G401 (cell line): ENCODE measurements at places on chromosomes 3 and 15.

- DNase-seq: no peak
These were observed 15.9 kb downstream of the PLA2G4F start for GRCh38 chr15:42140383-42141070.

GRCh38 chr15:95394186-95395067, 936.1 kb upstream of the NR2F2 start:
- no peak for DNase-seq

- no peak for DNase-seq
These were observed 13.1 kb upstream of the ANP32A start for GRCh38 chr15:68833700-68834331.

DNA sequence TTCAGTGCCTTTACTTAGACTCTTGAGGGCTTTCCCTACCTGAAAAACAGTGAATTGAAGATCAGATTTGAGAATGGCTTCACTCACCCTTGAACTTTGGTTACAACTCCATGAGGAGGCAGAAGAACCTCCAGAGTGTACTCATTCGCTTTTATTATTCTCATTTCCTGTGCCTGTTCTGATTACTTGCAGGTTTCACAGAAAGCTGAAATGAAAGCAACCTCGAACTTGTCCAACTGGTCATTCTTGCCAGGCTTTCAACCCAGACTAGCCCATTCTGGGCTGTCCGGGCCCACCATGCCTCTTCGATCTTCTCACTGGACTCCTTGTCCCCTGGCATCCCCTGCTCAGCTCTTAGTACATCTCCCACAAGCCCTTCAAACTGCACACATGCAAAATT, 20.2 kb upstream of the THUMPD3 start:
- no peak for DNase-seq

DNA sequence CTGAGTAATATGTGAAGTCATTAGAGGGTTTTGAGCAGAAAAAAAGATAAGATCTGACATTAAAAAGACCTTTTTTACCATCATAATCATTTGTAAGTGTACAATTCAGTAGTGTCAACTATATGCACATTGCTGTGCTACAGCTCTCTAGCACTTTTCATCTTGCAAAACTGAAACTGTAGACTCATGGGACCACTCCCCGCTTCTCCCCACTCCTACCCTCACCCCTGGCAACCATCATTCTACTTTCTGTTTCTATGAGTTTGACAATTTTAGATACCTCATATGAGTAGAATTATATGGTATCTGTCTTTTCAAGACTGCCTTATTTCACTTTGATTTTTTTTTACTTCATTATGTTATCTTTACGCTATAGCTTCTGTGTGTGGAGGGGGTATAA, 112.8 kb downstream of the NSUN3 start:
- DNase-seq: no peak

- no peak for DNase-seq
These were observed 1146.6 kb downstream of the OTOL1 start for GRCh38 chr3:162643245-162643644.
